Retinal pigment epithelial cell (primary cell): ENCODE measurements at places on chromosomes 1 and 21.

DNA sequence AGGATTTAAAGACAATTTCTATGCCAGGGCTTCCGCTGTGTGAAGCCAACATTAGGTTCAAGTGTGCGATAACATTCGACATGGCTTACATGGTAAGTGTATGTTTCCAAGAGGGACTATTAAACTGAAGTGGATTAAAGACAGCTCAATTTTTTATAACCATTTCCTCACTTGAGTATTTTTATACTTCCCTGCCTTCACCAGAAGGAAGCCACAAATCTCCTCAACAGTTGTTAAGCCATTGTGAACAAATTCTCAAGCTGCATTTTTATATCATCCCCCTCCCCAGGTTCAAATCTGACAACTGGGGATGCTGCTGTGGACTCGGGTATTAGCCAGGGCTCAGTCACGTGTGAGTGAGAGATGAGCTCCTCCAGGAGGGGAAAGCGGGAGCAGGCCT is 116.3 kb downstream of the RHOU start:
- DNase-seq, result no peak

- DNase-seq, result no peak
Observed at GRCh38 chr21:23809573-23809972, 1797.7 kb downstream of the MRPL39 start.

DNA sequence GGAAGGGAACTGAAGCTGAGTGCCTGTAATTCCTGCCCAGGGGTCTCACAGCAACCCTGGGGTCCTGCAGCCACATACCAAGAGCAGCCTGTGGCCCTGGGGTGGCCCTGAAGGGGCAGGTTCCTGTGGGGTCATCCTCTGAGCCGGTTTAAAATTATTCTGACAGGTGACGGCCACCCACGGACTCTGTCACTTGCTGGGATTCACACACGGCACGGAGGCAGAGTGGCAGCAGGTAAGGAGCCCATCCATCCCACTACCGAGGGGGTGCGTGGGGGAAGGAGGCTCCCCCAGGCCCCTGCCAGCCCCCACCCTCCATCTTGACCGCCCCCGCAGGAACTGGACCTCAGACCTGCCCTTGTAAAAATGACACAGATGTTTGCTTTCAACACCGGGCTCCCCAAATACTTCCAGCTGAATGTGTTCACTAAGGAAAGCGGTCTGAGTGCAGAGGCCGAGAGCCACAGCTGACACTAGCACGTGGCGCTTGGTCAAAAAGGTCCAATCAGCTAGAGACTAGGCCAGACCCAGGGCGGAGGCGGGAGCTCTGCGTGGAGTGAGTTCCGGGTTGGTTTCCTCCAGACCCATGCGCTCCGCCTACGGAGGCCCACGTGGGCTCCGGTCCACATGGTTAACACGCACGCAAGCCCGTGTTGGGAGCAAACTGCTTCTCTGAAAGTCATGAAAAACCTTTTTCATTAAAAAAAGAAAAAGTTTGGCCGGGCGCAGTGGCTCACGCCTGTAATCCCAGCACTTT is 10.0 kb downstream of the YBEY start:
- DNase-seq, result no peak

DNA sequence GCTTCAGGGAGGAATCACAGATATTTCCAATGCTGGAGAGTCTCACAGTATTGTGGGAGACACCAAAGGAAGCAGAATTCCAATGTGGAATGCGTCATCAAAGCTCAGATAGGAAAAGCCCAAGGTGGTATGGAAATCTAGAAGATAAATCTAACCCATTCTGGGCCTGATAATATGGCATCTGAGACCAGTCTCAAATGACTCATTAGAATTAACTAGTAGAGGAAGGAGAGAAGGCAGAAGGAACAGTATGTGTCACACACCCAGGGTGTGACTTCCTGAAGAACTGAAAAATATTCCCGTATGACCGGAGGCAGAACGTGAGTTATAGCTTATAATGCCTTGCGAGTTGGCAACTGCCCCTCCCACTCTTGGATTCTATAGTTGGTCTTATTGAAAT is 499.2 kb downstream of the PLPP3 start:
- DNase-seq, result no peak

GRCh38 chr1:240254778-240255291 is 163.2 kb downstream of the FMN2 start:
- DNase-seq, result no peak

DNA sequence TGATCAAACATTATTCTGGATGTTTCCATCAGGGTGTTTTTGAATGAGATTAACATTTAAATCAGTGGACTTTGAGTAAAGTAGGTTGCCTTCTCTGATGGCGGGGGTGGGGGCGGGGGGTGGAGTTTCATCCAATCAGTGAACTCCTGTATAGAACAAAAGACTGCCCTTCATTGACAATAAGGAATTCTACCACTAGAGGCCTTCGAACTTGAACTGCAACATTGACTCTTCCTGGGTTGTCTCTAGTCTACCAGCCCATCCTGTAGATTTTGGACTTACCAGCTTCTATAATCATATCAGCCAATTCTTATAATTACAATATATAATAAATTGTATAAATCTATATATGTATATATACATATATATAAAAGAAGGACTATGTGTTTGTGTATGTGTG is 520.4 kb upstream of the CXADR start:
- DNase-seq, result no peak

- DNase-seq, result no peak
Observed at GRCh38 chr1:154861607-154862094, 8.4 kb downstream of the KCNN3 start.

- DNase-seq, result peak; percentile 53
Observed at GRCh38 chr1:199691540-199691939, 336.0 kb upstream of the NR5A2 start.

GRCh38 chr1:230681599-230681998 is 32.3 kb downstream of the AGT start:
- peak; percentile 54 for DNase-seq
